ENCODE measurements at places on chromosomes 1 and 21.

DNA sequence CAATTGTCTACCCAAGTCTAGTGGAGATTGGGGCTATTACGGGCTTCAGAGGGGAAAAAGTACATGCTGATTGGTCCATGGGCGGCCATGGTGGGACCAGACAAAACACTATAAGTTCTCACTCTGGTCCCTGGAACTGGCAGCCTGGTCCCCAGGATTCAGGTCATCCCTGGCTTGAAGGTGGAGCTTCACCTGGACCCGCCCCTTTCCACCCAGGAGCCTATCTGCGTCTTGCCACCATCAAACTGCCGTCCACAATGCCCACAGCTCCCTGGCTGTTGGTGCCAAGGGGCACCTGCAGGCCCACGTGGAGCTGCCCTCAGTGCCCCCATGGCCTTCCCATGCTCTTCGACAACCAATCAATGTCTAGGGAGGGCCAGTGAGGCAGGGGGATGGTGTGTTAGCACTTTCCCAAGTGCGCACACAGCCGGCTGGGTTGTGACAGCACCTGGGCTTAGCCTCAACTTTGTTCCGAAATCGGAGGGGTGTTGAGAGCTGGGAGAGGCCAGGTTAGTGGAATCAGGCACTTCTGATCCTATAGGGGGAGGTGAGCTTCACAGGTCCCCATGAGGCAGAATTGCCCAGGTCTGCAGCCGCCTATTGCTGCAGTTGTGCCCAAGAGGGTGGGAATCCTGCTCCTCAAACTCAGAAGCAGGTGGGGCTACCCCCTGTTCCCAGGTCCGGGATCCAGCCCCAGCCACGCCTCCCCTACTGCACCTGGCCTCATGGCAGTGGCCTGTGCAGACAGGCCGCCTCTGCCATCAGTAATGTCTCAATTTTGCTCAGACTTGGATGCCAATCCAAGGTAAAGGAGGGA, 1369.4 kb upstream of the PRMT6 start:
- DNase-seq, result no peak

GRCh38 chr21:15004721-15005370, 60.0 kb downstream of the NRIP1 start:
- no peak for DNase-seq

DNA sequence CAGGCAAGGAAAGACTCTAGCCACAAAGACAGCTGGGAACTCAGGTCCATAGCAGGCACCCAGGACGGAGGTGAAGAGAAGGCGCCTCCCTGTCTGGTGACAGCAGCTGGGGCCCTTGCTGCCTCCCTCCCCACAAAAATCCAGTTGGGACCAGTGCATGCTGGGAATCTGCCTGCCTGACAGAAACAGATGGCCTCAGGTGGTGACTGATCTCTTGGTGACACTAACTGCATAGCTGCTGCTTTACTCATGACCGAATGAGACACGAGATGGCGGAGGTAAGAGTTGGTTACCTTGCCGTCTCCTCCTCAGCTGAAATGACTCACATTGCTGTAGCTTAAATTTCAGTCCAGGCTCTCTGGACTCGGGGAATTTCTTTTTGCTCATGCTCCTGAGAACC, 130.3 kb downstream of the FGGY start:
- DNase-seq, result peak; percentile 92

GRCh38 chr21:41377715-41378114, 15.9 kb downstream of the MX2 start:
- no peak for DNase-seq

DNA sequence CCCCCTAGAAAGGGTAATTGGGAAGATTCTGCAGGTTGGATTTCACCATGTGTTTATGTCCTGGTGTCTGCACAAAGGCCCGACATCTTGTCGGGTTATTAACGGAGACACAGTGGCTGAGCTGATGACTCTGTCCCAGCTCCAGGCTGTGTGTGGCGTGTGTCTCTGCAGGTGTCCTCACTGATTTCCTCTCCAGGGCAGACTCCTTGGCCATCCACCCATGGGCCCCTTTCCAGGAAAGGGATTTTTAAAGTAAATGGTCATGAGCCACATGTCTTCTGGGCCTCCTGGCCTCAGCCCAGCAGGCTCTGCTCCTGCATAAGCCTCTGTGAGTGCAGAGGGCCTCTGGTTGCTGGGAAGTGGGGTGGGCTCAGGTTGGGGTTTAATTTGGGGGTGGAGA, 418.7 kb upstream of the VAMP3 start:
- DNase-seq, result no peak

DNA sequence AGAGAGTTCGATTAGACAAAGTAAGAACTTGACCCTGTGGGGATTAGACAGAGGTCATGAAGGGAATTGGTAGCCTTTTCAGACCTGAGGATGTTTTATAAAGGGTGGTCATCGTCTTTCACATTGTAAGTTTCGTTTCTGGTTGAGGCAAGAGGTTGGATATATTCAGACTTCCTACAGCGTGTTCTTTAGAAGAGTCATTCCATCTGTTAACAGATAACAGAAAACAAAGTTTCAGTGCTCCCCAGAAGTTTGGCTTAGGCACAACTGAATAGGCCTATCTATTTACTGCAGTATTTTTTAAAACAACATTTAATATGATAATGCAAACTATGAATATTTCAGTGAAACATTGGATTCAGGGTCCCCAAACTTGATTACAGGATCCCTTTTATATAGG, 17.1 kb upstream of the IVNS1ABP start:
- no peak for DNase-seq

GRCh38 chr1:8474369-8474768, 156.5 kb downstream of the SLC45A1 start:
- no peak for DNase-seq

DNA sequence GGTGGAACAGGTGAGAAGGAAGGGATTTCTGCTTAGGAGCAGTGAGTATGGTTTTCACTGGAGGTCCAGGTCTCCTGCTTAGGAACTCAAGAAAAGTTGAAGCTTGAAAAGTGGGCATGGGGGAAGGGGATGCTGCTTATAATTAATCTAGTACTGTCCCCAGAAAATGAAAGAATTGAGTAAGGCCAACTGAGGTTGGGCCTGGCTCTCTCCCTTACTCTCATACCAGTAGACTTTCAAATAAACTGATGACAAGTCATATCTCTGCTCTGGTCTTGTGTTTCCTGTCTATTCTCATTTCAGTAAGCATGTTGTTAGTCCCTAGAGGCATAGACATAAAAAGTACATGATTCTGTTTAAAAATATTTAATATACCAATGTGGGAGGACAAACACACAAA, 26.4 kb downstream of the CD48 start:
- no peak for DNase-seq

DNA sequence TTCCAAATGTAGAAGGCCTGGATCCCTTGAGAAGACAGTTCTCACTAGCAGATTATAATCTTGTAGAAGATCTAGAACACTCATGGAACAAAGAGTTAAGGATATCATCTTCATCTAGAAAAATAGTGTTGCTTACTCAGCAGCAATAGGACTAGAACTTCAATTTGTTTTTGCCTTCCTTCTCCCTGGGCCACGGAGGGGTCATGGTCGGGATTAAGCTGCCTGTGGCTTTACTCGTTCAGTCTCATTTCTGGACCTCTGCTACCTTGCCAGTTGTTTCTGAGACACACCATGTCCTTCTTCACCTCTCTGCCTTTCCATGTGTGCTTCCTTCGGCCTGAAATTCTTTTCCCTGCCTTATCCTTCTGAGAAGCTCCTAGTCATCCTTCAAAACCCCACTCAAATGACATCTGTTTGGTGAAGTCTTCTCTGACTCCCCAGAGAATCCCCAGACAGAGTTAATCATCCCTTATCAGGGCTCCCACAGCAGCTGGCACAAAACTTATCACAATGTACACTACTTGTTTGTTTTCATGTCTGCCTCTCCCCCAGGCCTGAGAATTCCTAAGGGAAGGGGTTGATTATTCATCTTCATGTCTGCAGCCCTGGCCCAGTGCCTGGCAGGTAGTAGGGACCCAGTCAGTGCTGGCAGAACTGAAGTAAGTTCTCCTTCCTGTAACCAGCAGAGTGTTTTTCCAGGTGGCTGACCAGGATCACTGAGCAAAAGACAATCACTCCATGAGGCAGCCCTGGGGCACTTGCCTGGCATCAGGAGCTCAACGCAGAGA, 15.5 kb upstream of the SNX27 start:
- no peak for DNase-seq

DNA sequence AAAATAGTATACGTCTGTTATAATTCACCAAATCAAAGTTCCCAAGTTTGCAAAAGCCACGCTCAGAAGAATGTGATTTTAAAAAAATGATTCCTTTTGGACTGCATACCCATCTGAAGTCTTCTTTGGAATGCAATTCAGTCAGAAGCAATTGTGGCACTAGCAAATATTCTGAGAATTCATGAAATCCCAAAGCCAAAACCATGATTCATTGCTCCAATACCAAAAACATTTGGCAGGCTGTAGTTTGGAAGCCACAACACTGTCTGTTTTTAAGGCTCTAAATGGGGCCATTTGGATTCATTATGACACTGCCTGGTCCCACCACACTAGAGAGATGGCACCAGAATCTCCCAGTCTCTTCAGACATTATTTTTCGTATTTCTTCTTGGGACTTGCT, 21.8 kb upstream of the LRRC53 start:
- DNase-seq, result no peak

DNA sequence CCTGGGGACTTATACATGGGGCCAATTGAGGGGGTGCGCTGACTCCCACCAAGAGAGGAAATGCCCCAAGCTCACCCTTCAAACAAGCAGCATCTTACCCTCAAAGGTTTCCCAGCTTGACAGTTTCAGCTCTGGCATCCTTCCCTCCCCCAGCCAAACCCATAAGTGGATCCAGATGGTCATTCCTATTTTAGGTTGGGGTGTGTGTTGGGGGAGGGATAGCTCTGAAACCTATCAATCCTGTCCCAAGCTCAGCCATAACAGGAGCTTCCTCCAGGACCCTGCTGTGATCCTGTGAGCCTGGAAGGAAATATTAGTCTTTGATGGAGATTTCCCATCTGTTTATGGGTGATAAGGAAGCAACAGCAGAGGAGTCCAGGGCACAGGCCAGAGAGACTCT, 3.4 kb upstream of the TMEM222 start:
- no peak for DNase-seq

All from SW480 (cell line).